ENCODE measurements at places on chromosomes 2 and 18.

DNA sequence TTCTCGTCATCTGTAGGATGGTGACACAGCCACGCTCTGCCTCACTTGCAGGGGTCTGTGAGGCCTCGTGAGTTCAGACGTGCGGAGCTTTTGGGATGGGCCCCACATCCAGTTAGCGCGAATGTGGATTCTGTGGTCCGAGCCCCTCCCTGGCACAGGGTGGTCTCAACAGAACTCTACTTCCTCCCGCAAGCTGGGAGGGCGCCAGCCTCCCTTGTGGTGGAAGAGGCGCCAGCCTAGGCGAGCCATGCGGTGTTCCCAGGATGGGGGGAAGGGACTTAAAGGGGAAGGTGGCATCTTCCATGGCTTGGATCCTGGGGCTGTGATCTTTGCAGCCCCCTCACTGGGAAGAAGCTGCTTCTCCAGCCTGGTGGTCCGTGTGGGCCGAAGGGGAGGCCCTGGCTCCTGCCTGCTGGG, 1.4 kb downstream of the SNORC start:
- DNase-seq = no peak

GRCh38 chr2:43191947-43192516, 34.4 kb downstream of the ZFP36L2 start:
- DNase-seq = no peak

GRCh38 chr2:37623971-37624900, 47.2 kb downstream of the CDC42EP3 start:
- peak; percentile 68 for DNase-seq

- DNase-seq = no peak
Observed at GRCh38 chr2:65054749-65055421, 1.3 kb upstream of the CEP68 start.

DNA sequence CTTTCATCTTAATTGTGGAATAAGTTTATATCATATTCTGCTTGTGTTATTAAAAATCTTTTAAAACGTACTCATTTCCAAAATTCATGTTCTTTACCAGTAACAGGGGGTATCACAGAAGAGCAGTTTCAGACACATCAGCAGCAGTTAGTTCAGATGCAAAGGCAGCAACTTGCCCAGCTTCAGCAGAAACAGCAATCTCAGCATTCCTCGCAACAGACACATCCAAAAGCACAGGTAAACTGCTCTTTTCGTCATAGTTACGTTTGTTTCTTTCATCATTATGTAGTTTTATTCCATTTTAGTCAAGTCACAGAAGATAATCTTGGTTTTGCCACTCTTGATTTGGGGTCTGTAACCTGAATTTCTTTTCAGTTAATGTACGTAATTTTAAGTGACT, 93.5 kb upstream of the KIF5C start:
- peak; percentile 13 for DNase-seq

DNA sequence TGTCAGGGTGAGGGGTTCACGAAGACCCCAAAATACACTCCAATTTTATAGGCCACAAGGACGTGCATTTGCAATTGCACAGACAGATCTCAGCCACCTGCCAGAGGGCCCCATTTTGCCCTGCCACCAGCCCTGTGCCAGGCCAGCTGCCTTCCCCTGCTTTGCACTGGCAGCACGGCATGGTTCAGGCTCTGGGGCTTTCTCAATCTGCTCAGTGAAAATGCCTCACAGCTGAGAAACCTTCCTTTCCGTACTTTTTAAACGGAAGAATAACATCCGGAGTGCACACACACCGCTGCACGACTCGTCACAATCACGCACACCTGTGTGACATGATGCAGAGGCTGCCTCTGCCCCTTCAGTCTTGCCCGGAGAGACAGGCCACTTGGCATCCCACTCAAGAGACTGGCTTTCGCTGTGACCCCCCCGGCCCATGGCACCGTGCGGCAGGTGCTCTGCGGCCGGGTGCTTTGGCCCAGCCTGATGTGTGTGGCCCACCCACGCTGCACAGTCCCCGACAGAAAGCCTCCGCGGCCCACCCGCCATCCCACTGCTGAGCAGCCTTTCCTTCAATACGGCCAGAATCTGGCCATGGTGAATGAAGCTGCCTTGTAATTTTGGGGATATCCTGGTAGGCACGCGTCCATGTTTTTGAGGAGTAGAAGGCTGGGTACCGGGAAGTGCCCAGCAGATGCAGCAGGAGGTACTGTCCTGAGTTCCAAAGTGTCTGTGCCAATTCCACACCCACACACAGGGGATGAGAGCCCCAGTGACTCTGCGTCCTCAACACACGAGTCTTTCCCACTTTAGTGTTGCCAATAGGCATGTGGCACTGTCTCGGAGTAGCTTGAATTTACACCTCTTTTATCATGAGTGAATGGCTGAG, 88.8 kb downstream of the USP40 start:
- no peak for DNase-seq

- DNase-seq = no peak
Observed at GRCh38 chr2:59922450-59922849, 631.0 kb downstream of the BCL11A start.

DNA sequence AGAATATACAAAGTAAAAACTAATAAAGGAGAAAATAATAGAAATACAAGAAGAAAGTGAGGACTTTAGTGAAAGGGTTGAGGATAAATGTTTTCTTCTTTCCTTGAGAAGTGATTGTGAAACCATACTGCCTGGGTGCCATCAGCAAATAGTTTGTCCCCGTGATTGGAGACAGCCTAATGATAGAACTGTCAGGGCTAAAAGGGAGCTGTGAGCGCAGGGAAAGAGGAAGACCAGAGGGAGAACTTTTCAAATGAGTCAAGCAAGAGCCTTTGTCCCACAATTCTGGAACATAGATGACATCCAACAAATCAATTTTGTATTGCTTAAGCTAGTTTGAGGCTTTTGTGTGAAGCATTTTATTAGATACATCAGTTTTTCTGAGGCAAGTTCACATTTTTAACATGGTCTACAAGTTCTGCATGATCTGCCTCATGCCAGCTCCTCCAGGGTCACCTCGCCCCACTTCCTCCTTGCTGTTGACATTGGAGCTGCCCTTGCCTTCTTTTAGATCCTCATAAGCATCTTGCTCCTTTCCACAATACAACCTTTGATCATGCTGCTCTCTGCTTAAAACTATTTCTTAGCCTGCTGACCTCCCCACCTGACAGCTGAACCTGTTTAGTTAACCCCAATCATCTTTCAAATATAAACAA, 213.4 kb upstream of the REG3G start:
- no peak for DNase-seq

DNA sequence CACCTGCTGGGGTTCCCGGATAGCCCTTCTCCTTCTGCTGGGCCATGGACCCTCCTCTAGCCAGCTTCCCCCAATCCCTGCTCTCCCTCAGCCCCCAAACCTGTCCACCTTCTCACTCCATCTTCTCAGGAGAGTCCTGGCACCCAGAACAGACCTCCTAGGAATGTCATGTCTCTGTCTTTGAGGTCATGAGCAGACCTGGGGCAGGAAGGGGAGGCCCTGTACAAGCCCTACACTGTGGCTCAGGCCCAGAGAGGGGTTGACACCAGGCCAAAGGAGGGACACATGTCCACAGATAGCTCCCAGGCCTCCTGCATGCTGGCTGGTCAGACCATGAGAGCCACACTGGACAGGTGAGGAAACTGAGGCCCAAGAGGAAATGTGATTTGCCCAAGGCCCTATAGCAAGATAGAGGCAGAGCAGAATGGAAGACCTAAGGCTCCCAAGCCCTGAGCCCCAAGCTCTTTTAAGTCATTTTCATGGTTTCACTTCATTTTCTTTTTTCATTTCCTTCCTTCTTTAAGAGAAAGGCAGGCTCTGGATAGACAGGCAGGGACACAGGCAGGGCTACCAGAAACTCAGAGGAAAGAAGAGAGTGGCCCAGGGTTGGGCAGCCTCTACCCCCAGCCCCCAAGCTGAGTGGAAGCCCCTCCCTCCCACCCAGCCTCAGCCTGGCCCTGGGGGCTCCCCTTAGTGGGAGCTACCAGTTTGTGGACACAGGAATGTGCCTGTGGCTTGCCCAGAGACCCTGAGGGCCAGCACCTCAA, 159.7 kb downstream of the SMAD7 start:
- DNase-seq = no peak

GRCh38 chr2:62724886-62725711, 19.6 kb downstream of the EHBP1 start:
- no peak for DNase-seq

- DNase-seq = no peak
Observed at GRCh38 chr2:191641609-191642008, 36.3 kb upstream of the NABP1 start.

GRCh38 chr2:164937864-164938401, 17.4 kb downstream of the SLC38A11 start:
- DNase-seq = no peak

GRCh38 chr2:172342078-172342477, 85.3 kb upstream of the ITGA6 start:
- no peak for DNase-seq

- DNase-seq = peak; percentile 76
Observed at GRCh38 chr2:30178618-30179434, 32.0 kb downstream of the YPEL5 start.

GRCh38 chr2:18605115-18605514, 15.7 kb upstream of the NT5C1B start:
- no peak for DNase-seq
